ENCODE measurements at places on chromosomes 4 and X.

GRCh38 chr4:184250795-184251669, 33.4 kb upstream of the ENPP6 start:
- no peak for DNase-seq

DNA sequence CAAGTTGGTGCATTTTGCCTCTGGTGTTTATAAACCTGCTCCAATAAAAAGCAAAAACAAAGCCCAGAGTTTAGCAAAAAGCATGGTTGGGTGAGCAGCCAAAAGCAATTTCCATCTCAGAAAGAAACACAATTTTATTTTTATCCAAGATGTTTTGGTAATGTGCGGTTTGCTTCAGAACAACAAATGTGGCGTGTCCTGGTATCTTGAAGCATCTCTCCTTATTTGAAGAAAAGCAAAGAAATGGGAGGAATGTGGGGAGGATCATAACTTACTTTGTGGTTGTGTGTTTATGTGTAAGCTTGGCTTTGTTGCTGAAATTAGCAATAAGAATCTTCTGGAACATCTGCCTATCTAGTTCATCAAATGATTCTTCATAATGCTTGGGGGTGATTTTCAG, 88.3 kb upstream of the DDX3X start:
- no peak for DNase-seq

- no peak for DNase-seq
These were observed 10.5 kb upstream of the DCHS2 start for GRCh38 chr4:154502111-154502510.

DNA sequence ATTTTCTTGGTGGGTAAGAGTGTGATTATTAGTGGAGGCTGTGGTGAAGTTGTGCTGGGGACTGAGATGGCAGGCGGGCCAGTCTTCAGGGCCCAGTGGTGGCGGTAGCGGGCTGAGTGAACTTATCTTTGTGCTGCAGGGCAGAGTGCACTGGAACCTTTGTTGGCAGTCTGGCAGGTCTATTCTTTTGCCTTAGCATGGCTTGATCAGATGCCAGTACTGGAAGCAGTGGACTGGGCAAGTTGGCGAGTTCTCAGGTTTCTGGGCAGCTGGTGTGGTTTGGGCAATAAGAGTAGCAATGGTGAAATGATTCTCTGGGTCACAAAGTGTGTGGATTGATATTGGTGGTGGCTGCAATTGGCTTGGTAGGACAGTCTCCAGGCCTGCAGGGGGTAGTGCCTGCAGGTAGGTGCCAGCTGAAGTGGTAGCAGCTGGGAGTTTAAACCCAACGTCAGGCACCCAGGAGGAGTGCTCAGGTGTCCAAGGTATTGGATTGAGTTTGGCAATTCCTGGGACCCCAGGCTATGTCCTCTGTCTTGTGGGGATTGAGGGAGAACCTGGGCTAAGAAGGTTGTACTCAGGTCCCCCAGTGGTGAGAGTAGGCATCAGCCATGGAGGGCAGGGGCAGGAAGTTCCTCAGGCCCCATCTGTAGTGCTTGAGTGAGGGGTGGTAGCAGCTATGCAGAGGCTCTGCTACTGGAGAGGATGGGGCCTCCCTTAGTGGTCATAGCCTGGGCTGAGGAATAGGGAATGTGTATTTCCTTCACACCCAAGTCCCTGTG, 34.9 kb upstream of the SLC25A14 start:
- no peak for DNase-seq

DNA sequence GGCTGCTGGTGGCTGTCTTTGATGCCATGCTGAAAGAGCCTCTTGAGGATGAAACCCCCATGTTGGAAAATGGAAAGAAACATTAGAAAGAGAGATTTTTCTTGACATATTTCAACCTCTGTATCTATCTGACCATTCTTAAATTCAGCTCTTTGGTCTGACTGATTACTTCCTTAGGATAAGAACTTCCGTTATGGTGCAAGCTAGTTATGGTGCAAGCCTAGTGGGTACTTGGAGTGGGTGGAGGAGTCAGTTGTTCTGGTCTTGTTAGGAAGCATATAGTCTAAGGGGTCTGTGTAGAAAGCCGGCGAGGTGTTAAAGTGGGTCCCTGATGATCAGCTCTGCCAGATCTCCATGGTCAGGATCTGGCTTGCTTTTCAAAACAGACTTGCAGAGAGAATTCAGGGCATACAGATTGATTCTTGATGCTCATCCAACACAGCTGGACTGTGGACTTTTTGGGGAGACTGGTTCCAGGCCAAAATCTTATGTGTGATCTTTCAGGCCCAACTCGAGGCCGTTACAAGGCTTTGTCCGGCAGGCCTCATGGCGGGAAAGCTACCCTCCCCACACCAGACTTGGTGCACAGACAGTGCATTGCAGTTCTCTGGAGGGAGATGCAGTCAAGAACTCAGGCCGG, 82.8 kb upstream of the BOD1L1 start:
- DNase-seq: no peak

DNA sequence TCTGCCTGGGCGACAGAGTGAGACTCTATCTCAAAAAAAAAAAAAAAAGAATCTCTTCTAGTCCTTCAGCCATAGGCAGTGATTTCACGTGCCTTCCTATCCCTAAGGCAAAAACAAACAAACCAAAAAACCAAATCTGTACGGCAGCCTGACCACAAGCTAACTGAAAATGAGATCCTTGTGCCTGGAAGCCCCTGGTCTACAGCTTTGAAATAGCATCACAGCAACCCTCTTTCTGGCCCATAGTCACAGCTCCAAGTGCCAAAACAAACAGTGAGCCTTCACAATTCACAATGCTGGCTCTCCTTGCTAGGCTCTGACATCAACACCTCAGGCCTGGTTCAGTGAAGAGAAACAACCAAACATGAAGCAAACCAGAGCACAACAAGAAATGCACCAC, 46.1 kb downstream of the TMEM150C start:
- peak; percentile 55 for DNase-seq

DNA sequence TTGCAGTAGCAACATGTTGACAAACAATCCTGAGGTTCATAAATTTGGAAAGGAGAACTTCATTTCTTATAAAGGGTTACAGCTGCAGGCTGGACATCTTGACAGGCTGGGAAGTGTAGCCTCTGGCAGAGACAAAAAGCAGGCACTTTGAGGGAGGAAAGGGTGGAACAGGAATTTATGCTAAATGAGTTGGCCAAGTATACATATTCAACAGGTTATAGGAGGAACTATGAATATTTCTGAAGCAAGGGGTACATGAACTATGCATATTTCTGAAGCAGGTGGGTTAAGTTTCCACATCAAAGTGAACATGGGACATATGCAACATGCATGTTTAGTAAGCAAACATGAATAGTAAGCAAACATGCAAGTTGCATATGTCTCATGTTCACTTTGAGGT, 1.6 kb upstream of the ANTXR2 start:
- DNase-seq: no peak

DNA sequence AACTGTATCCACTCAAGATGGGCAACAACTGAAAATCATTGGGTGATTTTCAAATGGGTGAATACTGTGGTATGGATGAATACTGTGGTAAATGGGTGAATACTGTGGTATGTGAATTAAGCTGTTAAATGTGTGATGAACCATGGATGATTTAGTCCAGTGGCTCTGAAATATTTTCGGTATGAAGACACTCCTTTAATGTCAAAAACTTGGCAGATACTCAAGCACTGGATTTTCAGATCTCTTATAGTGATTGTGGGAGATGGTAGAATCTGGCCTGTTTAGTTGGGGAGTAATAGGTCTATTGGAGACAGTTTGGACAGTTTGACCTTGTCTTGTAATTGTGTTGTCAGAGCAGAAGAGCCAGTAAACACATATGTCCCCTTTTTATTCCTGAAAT, 45.7 kb downstream of the SSX7 start:
- DNase-seq: peak; percentile 73

- no peak for DNase-seq
These were observed 270.5 kb upstream of the GPC4 start for GRCh38 chrX:133685822-133686221.

DNA sequence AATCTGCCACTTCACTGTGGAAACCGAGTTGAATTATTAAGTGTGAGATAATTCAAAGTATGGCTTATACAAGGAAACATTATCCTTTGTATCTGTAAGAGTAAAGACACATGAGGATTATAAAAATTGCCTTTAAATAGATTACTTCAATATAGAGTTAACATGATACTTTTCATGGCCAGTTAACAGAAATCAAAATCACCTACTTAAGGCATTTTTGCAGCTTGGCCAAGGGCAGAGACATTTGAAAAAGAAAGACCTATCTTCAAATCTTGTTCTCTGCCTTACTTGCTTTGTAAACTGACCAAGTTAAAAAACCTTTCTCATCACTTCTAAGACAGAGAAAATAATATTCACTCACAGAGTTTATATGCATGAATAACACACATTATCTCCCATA, 44.9 kb upstream of the GUCY1B1 start:
- DNase-seq: no peak

- DNase-seq: peak; percentile 0
These were observed 24.9 kb upstream of the ZDHHC15 start for GRCh38 chrX:75547783-75548182.

DNA sequence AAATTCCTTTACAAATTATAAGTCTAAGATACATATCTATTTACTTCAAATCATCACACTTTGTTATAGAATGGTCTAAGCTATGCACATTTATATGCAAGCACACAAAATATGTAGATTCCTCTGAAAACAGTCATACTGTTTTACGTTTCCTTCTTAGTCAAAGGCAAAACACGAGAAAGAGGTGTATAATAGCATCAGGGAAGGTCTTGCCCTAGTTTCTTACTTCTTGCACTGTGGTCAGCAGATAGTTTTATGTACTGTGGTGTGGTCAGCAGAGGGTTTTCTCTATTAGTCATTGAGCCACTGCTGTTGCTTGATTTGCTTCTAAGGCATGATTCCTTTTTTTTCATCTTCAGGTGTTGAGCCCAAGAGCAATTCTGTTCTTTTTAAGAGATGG, 117.7 kb downstream of the ADAM29 start:
- DNase-seq: no peak

GRCh38 chrX:24166078-24166477, 16.5 kb downstream of the ZFX start:
- DNase-seq: no peak

- DNase-seq: peak; percentile 1
These were observed 38.9 kb downstream of the PDHA1 start for GRCh38 chrX:19382555-19383145.

- peak; percentile 14 for DNase-seq
These were observed 1.2 kb downstream of the TMSB4X start for GRCh38 chrX:12975991-12976558.

GRCh38 chr4:8384397-8385060, 56.0 kb downstream of the ACOX3 start:
- no peak for DNase-seq

- no peak for DNase-seq
These were observed 75.1 kb downstream of the PRKX start for GRCh38 chrX:3638280-3638873.

GRCh38 chr4:16124232-16124631, 40.4 kb upstream of the PROM1 start:
- no peak for DNase-seq

DNA sequence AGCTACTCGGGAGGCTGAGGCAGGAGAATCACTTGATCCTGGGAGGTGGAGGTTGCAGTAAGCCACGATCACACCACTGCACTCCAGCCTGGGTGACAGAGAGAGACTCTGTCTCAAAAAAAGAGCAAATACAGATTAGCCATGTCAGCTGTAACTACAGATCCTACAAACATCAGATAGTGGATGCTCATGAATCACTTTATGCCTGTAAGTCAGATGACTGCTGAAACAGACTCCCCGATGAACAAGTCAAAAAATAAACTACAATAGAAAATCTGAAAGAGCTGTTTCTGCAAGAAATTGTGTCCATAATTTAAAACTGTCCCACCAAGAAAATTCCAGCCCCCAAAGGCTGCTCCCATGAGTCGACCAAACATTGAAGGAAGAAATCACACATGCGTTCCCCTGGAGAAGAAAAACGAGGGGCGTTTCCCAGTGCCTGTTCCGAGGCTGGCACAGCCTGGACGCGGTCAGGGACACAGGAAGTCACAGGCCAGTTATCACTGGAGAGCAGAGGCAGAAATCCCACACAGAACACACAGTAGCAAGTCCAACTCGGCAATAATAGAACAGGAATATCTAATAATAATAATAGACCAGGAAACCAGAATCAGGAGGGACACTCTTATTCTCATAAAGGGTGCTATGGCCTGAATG, 30.0 kb upstream of the GTPBP6 start:
- peak; percentile 4 for DNase-seq

- no peak for DNase-seq
These were observed 15.8 kb downstream of the DHRSX start for GRCh38 chrX:2484721-2485648.

- DNase-seq: no peak
These were observed 52.6 kb downstream of the DDX53 start for GRCh38 chrX:23052324-23052723.

DNA sequence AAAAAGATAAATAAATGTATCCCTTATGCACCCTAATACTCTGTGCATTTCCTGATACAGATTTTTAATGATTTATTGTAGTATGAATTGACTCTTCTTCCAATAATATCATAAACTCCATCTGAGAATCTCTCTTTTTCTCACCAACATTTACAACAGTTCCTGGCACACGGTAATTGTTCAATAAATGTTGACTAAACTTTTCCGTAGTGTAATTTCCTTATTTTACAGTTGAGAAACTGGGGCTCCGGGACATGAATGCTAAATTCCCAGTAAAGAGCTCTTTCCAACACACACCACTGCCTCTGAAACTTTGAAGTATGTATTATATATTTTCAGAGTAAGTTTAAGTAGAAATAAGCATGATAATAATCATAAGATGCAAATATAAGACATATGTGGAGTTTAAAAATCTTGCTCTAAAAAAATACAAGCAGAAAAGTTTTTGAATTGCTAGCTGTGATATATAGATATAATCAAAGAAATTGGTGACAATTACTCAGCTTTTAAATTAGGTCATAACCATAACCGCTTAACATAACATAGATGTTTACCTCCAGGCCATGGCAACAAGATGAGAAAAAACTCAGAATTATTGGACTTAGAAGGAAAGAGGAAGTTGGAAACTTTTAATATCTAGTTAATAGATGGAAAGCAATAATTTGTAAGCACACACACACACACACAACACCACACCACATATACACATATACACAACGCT, 28.2 kb upstream of the ANTXR2 start:
- DNase-seq: no peak
